NCI-H446 (cell line): ENCODE measurements at places on chromosomes 3 and 15.

- DNase-seq, result no peak
Measured at GRCh38 chr15:101710806-101711205, 13.5 kb downstream of the TARS3 start.

DNA sequence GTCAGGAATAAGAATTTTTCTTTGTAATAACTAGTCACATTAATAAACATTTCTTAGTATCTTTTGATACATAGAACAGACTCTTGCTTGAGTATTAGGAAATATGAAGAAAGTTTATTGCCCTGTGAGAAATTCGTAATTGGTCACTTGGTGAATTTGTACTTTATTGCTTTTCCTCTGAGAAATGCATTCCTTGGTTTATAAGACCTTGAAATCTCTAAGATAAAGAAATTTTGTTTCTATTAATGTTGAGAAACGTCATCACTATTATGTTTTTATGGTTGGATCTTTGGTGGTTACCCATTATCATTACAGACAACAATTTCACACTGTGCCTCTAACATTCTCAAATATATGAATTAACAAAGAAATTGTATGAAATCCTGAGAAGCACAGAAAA, 652.0 kb upstream of the NECTIN3 start:
- DNase-seq, result no peak

GRCh38 chr3:117632191-117632590, 922.6 kb downstream of the TUSC7 start:
- DNase-seq, result no peak

DNA sequence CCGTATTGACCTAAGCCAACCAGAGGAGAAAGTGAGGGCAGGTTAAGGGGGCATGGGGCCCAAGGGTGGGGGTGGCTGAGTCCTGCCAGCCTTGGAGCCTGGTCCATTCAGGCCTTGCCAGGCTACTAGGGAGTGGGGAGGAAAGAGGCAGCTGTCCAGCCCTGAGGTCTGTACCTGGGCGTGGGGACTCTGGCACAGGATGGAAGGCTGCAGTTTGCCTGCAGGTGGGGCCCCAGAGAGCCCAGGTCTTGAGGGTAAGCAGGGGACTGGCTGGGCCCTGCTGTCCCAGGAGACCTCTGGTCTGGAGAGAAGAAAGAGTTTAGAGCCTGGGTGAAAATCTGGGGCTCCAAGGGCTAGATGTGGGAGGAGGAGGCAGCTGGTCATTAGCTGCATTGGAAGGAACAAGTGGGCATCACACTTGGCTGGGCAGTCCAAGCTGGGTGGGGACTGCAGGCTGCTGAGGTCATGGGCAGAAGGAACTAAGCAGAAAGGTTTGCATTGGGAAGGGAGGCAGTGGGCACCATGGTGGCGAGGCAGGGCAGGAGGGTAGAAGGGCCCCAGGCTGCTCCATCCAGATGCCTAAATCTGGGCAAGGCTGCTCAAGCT, 108.4 kb downstream of the OXNAD1 start:
- DNase-seq, result no peak

GRCh38 chr3:108486941-108487340, 23.5 kb downstream of the MYH15 start:
- peak; percentile 71 for DNase-seq
